ENCODE measurements at places on chromosomes 11 and 22.

- no peak for DNase-seq
These were observed 19.8 kb upstream of the CCDC89 start for GRCh38 chr11:85705800-85706199.

DNA sequence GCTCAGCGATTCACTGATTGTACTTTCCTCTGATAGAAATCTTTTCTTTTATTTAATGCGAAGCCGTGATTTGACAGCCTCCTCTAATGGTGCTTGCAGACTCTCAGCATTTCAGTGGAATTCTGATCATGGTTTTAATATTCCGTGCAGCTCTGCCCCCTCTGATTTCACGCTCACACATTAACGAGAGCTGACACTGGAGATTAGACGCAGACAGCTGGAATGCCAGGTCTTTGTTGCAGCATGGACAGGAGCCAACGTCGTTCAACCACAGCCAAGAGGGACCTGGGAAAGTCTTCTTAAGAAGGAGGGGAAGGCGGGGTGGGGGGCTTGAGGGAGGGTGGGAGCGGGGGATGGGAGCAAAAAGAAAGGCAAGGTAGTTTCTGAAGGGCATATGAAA lies 186.4 kb downstream of the BLID start:
- DNase-seq: no peak

DNA sequence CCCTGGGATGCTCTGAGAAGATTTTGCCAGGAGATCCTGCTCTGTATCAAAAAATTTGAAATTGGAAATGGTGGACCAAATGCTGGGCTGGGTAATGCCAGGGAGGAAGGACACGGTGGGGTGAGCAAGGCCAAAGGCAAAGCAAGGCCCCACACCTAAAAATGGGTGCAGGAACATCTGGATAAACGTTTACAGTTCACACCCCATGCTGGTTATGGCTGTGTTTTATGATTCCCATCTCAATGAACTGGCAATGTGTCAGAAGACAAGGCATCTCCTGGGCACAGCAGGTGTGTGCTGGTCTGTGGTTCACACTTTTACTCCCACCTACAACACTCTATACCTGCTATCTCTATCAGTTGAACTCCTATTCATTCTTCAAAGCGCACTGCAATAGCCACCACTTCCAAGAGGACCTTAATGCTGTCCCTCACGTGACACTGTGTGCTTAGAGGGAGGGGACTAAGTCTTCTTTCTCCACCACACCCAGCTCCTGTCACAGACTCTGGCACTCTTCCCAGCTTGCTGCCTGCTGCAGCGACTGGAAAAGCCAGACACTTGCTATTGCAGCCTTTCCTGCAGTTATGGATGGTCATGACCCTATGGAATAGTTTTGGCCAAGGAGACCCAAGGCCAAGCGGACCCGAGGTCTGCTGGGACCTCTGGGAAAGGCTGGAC lies 277.5 kb downstream of the CTTN start:
- no peak for DNase-seq

DNA sequence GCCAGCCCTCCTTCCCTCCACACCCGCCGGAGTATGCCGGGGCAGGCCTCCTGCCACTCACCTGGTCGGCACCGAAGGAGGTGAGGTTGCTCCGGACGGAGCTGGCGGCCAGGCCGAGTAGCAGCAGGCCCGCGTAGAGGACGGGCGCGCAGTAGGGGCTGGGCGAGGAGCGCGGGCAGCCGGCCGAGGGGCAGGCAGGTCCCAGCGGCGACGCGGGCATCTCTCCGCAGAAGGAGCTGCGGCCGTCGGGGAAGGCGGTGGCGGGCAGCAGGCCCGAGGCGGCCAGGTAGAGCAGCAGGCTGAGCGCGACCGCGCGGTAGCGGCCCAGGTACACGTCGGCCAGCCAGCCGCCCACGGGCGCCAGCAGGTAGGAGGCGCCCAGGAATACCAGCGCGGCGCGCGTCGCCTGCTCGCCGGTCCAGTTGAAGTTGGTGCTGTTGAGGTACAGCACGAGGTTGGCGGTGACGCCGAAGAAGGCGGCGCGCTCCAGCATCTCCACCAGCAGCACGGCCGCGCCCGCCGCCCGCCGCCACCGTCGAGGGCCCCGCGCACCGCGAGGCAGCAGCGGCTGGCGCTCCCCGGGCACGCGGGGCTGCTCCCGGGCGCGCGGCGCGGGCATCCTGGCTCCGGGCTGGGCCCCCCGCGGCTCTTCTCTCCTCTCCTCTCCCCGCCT lies 907 bp downstream of the SLC15A3 start:
- no peak for DNase-seq

GRCh38 chr22:46288846-46289243 lies 7.8 kb upstream of the GTSE1 start:
- DNase-seq: no peak

- no peak for DNase-seq
These were observed at the start of gene MRPL23 for GRCh38 chr11:1946812-1947484. Gene MRPL23, plus strand, starts transcription at chr11:1947332. Its CDS starts 31 bp downstream, at chr11:1947363.

DNA sequence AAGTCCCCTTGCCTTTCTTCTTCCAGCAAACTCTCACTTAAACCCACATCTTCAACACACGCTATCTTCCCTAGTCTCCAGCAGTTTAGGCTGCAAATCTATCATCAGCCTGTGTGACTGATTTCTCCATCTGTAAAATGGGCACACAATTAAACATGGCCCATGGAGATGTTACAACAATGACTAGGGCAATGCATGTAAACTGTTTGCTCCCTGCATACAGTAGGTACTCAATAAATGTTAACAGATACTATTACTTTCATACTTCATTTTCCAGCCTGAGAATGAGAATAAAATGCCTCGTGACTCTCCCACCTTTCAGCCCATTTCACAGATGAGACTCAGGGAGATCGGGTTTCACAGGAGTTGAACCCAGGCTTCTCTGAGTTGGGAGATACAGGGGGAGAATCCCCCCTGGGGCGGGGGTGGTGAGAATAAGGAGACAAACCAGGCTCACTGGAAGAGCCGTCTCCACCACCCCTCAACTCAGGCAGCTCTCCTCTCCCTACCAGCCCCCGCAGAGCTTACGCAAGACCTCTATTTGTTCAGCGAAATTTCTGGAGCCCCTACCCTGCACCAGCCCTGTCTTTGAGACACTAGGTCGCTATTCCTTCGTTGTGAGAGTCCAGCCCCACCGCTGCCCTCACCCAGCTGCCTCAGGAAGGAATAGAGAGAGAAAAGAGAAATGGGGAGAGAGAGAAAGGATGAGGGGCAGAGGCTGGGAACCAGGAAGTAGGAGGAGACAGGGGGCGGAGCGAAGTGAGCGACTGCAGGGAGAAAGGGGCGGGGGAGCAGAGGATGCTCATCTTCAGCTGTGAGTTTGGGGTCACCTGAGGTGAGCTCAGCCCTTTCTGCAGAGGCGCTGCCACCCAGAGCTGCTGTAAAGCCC lies 42.1 kb upstream of the KLHL35 start:
- DNase-seq: peak; percentile 18

DNA sequence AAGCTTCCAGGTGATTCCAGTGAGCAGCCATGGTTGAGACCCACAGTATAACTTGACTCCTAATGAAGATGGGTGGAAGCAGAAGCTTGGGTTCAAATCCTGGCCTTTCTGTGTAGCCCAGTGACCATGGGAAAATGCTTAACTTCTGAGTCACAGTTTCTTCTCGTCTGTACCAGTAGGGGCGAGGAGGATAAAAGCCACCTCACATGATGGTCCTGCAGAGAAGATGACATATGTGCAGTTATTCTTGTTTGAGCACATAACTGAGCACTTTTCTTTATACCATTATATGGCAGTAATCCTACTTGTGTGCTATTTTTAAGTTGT lies 4.9 kb downstream of the TMEM109 start:
- no peak for DNase-seq

DNA sequence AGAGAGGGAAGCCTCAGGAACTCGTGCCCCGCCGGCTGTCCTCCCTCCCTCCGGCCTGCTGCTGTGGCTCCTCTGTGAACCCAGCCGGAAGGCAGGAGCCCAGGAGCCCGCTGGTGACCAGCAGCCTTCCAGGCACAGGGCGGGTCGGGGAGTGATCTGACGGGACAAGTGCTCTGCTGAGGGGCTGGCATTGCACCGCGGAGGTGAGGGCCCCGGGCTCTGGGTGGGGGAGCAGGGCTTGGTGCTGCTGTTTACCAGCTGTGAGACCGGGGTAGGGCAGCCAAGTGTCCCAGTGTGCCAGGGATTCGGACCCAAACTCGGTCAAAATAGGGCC lies 53.3 kb downstream of the FLRT1 start:
- no peak for DNase-seq

DNA sequence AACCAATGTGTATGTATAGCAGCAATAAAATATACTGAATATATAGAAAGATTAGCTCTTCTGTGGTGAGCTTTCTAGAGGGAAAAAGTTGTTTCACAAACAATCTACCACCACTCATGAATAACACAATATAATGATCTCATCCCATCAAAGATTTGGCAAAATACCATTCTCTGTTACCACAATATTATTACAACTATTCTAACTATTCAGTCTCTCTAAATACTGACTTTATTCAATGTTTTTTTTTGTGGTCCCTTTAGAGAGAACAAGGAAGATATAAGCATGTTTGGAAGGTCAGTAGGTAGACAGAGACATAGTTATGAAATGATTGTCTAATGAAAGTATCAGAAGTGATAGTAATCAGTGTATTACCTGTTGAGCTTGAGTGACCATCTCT lies 7.8 kb downstream of the CCDC90B start:
- no peak for DNase-seq

DNA sequence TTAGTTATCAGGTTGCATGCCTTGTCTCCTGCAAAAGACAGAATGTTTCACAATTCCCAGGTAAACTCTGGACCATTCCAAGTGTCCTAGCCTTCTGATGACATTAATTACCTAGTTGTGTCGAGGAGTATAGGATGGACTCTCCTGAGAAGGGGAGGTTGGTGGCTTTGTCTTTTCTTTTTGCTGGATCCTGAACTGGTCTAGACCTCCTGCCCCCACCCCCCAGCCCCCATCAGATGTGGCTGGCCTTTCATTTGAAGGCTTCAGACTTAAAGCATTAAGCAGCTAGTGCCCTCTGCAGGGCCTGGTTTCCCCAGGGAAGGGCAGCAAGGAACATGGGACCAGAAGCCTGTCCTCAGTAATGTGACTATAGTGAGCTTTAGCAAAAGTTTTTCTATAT lies 9.7 kb downstream of the MCAM start:
- DNase-seq: no peak

DNA sequence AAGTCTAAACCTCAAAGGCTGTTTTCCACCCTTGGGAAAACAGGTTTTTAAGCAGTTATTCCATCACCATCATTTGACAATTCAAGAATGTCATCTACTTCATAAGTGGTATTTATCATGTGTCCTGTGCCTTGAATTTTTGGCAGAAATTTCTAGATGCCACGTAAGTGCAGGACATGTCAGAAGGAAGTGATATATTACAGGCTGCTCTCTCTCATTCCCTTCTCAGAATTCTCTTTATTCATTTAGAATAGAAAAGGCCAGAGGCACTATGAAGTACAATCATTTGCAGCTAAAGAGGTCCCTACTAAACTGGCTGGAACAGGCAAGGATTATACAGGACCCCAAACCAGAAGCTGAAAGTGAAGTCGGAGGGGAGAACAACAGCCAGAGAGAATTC lies 11.9 kb downstream of the RBFOX2 start:
- no peak for DNase-seq

- no peak for DNase-seq
These were observed 33.7 kb upstream of the USP47 start for GRCh38 chr11:11807811-11808782.

- DNase-seq: no peak
These were observed 18.7 kb upstream of the BID start for GRCh38 chr22:17792854-17793434.

DNA sequence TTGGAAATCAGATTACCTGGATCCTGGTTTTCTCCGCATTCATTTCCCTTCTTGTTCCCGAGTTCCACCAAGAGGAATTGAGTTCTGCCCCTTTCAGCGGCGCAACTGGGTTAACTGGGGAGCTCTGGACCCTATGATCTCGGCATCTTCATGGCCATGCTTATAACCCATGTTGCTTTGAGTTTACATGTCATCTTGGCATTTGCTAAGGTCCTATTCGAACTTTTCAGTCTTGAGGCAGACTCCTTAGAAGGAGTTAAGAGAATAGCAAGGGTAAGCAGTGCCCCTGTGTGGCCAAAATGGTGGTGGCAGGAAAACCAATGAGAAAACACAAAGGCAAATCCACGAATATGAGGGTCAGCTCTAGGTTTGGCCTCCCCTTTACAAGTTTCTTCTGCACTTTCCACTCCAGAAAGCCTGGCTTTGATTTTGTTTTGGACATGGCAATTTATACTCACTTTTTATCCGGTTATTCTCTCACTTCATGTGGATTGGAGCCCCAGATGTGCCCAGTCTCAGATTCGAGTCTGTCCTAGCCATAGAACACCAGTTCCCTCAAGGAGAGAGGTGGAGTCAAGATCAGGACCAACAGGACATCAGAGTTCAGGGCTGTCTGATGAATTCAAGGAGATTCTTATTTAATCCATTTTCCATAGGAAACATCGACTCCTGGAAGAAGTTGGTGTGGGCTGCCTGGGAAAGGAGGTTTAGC lies 55.3 kb upstream of the FBXO3 start:
- no peak for DNase-seq

- no peak for DNase-seq
These were observed 4.4 kb upstream of the MMP1 start for GRCh38 chr11:102802341-102802740.

GRCh38 chr11:20729597-20730105 lies 60.3 kb downstream of the NELL1 start:
- DNase-seq: no peak

- no peak for DNase-seq
These were observed 76.6 kb upstream of the SLC25A18 start for GRCh38 chr22:17486719-17487118.

DNA sequence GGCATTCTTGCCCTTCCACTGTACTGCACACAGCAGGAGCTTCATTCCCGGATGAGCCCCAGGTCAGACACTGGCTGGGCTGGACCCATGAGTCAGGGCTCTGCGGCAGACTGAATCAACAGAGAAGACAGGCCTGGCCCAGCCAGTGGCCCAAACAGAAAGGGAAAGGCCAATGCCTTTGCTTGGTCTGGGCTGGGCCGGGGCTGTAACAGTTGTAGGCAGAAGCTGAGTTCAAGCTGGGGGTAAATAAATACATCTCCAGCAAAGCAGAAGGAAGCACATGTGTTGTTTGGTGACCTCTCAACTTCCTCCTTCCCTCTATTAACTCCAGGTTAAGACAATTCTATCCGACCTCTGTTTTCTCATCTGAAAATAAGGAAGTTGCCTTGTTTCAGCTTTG lies 1.8 kb upstream of the SMIM35 start:
- no peak for DNase-seq

DNA sequence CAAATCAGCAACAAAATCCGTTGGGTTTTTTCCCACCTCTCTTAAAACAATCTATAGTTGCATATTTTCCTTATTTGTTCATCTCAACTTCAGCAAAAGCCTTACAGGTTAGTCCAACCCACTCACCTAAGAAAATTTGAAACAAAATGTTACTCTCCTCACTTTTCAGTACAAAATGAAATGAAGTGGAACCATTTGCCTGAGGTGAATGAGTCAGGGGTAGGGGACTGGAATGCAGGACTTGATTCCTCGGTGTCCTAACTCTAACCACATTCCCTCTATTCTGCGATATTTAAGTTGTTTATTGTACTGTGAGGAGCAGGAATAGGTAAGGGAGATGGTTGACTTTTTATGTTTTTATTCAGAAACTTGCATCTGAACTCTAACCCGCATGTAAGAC lies 16.4 kb downstream of the ATP5MG start:
- DNase-seq: no peak

GRCh38 chr11:75450826-75451821 lies 18.1 kb upstream of the KLHL35 start:
- no peak for DNase-seq

Measured in stimulated activated CD8-positive, alpha-beta memory T cell treated with anti-CD3 and anti-CD28 coated beads, Interleukin-2, amount 100 ng/mL, for 1 hour (primary cell).